ENCODE measurements at places on chromosomes 16 and 17.

GRCh38 chr16:29820271-29820701 lies at the start of gene MVP:
Gene MVP, plus strand, starts transcription at chr16:29820462. Its CDS starts 10,088 bp downstream, at chr16:29830550.
- peak; percentile 72 for DNase-seq

DNA sequence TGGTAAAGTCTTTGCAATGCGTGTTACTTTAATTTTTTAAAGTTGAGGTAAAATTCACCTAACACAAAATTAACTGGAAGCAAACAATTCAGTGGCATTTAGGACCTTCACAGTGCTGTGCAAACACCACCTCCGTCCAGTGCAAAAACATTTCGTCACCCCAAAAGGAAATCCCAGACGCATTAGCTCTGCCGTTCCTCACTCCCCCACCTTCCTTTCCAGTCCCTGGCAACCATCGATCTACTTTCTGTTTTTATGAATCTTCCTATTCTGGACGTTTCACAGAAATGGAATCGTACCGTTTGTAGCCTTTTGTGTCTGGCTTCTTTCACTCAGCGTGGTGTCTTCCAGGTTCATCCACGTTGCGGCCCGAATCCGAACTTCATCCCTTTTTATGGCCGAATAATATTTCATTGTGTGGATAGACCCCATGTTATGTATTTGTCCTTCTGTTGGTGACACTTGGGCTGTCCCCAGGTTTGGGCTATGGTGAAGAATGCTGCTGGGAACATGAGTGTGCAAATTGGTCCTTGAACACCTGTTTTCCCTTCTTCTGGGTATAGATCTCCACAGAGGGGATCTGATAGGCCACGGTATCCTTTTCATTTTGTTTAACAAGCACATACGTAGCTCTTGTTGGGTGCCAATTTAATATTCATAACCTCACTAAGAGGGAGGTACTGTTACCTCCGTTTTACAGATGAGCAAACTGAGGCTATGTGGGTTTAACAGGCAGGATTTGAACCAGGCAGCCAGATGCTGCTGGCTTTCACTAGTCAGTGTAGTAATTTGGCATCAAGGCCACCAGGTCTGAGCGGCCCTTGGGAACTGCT lies 232.0 kb upstream of the GSE1 start:
- no peak for DNase-seq

- DNase-seq: no peak
Observed at GRCh38 chr16:62240722-62241121, 204.5 kb upstream of the CDH8 start.

DNA sequence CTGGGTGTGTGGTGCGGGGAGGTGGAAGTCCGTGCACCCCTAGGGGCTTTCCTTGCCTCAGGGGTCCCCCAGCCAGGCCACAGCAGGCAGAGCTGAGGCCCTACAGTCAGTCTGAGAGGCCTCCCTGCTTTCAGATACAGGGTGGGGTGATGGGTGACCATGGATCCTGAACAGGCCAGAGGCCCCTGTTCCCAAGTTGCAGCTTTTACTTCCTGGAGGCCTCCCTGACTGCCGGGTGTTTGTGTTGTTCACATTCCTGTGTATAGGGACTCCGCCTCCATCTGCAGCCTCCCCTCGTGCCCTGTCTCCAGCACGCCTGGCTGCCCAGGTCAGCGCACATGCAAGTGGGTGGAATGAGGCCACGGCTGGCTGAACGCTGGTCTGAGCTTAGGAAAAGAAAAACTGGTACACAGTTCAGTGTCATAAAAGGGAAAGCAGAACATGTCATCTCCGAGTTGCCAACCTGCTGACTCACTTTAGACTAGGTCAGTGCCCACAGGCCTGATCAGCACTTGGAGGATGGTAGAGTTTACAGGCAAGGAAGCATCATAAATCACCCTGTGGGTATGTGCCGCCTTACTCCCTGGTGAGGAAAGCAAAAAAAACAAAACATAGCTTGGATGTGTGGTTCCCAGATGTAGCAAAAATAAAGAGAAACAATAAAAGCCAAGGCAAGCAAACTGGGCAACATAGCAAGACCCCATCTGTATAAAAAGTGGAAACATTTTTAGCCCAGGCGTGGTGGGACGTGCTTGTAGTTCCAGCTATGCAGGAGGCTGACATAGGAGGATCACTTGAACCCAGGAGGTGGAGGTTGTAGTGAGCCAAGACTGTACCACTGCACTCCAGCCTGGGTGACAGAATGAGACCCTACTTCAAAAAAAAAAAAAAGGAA lies 6.2 kb upstream of the SLC7A6 start:
- DNase-seq: no peak

DNA sequence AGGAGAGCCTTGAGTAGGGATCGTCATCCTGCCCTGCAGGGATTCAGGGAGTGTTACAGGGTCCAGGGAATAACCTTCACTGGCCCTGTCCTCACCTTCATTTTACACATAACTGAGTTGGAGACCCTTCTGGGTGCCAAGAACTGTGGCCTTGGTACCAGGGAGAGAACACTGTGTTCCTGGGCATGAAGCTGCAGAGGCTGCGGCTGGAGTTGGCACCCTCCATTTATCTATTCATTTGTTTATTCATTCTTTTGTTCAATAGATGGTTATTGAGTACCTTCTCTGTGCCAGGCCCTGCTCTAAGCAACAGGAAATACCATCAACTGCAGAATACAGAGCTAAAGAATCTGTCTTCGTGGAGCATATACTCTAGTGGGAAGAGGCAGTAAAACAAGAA lies 6.7 kb downstream of the ABCC3 start:
- DNase-seq: no peak

DNA sequence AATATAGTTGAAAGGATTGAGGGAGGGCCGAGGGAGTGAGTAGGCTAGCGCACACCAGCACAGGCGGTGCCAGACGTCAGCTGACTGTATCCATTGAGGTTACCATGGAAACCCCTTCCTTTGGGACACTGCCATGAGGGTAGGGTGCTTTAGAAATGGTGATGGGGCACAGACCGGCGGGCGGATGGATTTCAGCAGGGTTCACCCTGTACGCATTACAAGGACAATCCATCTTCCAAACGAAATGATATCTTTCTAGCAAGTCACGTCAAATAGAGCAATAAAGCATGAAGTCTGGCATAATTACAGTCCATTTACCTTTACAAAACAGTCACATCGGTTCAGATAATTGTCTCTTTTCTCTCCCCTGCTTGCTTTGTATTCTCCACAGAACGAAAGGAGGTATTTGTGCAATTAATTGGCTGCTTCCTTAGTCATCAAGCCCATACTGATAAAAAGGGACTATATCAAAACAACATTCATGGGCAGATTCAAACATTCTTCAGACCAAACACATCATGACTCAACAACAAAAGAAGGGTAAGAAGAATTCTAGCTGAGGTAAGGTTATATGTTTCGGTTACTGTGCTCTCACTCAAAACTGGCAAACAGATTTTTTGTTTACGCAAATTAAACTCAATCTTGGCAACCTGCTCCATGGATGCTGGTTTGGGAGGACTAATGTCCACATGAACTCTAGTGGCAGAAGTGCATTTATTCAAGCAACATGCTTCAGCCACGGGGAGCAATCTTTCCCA lies 140.6 kb downstream of the CDK5R1 start:
- no peak for DNase-seq

GRCh38 chr16:49458656-49459445 lies 85.2 kb downstream of the C16orf78 start:
- DNase-seq: no peak

GRCh38 chr17:38702916-38703741 lies 1.9 kb upstream of the MLLT6 start:
- peak; percentile 50 for DNase-seq

DNA sequence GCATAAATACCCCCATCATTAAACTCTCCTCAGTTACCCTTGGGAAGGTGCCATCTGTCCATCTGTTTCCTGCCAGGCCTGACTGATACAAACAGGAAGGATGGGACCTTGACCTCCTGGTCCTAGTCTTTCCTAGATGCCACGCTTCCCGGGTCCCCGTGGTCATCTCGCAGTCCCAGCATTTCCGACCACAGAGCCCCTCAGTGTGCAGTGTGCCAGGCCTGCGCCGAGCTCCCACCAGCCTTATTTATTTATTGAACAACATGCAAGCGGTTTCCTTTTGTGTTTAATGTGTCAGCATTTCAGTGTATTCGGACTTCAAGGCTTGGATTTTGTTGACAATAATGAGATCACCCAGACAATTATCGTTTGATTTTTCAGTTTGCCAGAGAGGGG lies 45.6 kb upstream of the NKD1 start:
- no peak for DNase-seq

GRCh38 chr17:13671771-13672170 lies 70.0 kb upstream of the HS3ST3A1 start:
- DNase-seq: no peak

- DNase-seq: no peak
Observed at GRCh38 chr17:37708008-37708615, 36.7 kb downstream of the HNF1B start.

- no peak for DNase-seq
Observed at GRCh38 chr17:47884905-47885730, 10.9 kb upstream of the SP2 start.

DNA sequence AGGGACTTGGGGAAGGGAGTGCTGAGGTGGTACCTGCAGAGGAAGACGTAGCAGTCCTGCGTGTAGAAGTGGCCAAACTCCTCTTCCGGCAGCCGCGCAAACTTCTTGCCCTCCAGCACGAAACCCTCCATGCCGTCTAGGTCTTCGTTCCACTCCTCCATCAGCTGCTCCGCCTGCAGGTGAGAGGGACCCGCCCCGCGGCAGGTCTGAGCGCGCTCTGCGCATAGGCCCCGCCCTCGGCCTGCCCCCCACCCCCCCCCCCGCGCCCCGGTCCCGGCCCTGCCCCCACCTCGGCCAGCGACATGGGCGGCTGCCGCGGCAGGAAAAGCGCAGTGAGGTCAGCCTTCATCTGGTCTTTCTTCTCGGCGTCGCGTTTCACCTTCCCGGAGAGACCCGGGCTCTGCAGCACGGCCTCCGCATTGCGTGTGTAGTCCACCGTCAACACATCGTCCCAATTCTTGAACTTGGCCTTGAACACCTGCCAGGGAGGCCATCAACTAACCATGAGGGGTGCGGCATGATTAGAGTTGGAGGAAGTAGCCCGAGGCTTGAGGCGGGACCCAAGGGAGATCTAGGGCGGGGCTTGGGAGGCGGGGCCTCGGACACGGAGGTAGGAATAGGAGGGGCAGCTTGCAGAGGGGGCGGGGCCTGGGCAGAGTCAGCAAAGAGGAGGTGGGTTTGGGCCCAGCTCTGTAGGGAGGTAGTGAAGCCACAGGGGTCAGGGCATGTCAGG lies 11.5 kb downstream of the FLII start:
- DNase-seq: no peak

DNA sequence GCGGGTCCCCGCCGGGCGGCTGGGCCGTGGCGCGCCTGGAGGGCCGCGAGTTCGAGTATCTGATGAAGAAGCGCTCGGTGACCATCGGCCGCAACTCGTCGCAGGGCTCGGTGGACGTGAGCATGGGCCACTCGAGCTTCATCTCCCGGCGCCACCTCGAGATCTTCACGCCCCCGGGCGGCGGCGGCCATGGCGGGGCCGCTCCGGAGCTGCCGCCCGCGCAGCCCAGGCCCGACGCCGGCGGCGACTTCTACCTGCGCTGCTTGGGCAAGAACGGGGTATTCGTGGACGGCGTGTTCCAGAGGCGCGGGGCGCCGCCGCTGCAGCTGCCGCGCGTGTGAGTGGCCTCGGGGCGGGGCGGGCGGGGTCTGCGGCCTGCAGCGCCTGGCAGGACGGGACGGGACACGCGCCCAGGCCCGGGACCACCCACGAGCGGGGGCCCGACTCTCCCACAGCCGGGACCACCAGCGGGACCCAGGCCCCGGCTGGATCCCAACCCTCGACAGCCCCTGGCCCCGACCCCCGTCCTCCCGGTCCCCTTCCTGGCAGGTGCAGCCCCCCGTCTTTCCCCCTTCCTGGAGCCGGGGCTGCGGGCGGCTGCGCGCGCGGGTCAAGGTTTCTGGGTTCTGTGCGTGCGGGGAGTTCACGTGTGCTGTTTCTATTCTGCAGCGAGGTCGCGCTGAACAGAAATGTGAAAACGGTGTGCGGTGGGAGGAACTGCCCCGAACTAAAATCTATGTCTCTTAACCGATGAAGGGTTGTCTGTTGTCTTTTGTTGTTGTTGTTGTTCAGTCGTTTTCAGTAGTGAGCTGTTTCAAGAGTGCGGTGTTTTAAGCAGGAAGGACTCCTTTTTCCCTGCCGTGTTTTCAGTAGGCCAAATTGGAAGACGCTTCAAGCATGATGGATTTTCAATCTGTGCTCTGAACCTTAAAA lies 705 bp downstream of the FOXK2 start:
- peak; percentile 45 for DNase-seq

DNA sequence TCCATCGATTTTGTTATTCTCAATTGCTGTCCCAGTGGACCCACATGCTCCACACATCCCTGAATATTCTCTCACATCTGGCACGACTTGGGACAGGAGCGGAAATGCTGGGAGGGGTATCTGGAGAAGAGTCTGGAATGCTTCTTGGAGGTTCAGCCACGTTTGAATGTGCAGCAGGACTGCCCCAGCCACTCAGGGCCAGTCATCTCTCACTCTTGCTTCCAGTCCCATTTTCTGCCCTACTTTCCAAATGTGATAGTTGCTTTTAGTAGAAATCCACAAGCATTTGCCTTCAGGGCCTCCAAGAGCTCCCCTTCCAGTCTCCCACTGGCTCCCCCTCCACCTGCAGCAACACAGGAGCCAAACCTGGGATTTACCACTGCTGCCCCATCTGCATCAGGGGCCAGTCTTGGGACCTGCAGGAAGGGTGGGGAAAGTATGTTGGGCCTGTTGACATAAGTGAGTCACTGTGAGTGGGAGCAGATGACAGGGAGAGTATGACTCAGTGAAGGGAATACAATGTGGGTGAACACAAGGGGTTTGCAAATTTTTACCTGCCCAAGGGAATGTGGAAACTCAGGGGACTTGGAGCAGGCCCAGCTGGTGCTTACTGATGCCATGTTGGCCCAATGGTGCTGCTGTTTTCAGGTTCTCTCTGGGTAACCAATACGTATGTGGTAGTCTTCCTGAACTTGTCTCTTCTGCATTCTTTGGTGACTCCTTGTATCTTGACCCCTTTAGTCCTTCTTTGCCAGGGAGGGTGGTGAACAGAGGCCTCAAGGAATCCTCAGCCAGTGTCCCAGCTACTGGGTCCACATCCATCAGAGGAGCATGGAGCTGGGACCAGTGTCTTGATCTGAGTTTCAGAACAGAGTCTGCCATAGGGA lies 78.8 kb upstream of the CRHR1 start:
- no peak for DNase-seq

- peak; percentile 76 for DNase-seq
Observed at GRCh38 chr16:88264641-88265285, 118.0 kb upstream of the ZNF469 start.

- no peak for DNase-seq
Observed at GRCh38 chr16:52708476-52708875, 161.5 kb upstream of the TOX3 start.

- no peak for DNase-seq
Observed at GRCh38 chr16:58201163-58201562, 3.3 kb upstream of the CSNK2A2 start.
